BJ (cell line): ENCODE measurements at places on chromosomes 5 and 9.

- no peak for DNase-seq
These were observed 9.6 kb upstream of the CCDC171 start for GRCh38 chr9:15543047-15543813.

DNA sequence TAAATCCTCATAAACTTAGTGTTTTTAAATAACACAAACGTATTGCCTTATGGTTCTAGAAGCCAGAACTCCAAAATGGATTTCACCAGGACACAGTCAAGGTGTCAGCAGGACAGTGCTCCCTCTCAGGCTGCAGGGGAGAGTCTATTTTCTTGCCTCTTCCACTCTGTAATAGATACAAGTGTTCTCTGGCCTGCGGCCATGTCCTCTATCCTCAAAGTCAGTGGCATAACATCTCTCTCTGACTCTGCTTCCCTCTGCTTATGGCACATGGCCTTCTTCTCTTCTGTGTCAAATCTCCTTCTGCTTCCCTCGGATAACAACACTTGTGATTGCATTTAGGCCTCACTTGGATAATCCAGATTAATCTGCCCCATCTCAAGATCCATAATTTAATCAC, 129.4 kb upstream of the OR13F1 start:
- no peak for DNase-seq

- no peak for DNase-seq
These were observed 45.6 kb upstream of the TRIM32 start for GRCh38 chr9:116641292-116642059.

- DNase-seq, result no peak
These were observed 90.7 kb downstream of the MEF2C start for GRCh38 chr5:88792144-88792840.
